ENCODE measurements at places on chromosomes 12 and 14. TPM values are rescaled to one million over a fixed set of nuclear protein-coding genes. Genes with fewer than 3 reads are reported as not detected.

Gene L3HYPDH
- 50.0 TPM for polyA plus RNA-seq

Gene NOVA1
- 19.6 TPM for polyA plus RNA-seq

DNA sequence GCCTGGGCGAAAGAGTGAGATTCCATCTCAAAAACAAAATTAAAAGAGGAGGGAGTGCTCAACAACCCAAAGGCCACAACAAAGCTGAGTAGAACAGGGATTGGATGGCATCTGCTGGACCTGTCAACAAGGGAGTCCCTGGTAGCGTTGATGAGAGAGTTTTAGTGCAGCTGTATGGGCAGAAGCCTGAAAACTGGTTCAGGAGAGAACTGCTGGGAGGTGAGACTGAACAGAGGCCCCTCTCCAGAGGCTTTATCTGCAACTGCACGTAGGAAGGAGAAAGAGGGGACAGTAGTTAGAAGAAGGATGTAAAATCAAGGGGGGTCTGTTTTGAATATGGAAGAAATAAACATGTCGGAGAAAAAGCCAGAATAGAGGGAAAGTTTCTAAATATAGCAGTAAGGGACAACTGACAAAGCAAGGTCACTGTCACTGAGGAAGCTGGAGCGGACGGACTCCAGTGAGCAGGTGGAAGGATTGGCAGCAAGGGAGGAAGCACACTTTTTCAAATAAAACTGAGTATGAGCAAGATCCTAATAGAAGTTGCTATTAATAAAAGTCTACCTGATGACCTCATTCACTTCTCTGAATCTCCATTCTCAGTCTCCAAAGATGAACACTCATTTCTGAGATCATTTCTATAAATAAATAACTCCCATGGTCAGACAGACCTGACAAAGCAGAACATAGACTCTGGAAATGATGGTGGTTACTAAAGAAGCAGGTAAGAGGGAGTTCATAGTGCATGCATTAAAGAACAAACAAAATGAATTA, 11.8 kb upstream of the ATF1 start:
- no peak for DNase-seq

DNA sequence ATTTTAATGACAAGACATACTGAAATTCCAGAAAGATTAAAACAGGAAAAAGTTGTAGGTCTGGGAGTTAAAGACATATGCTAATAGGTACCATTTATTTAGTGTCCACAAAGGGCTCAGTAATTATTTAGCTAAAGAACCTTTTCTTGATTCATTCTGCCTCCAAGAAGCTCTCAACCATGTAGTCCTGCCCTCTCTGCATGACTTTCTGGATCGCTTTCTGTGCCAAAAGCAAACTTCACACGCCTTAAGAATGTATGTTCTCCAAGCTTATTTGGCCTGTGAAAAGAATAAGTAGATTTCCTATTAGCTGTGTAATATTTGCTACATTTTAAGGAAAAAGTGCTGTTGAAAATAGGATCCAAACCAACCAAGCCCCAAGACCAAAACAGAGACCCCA, 291.7 kb downstream of the C12orf75 start:
- no peak for DNase-seq

GRCh38 chr12:10673659-10674384, at the start of gene STYK1:
Gene STYK1, minus strand, starts transcription at chr12:10674052. Its CDS starts 39,434 bp downstream, at chr12:10634618.
- DNase-seq = peak; percentile 32

DNA sequence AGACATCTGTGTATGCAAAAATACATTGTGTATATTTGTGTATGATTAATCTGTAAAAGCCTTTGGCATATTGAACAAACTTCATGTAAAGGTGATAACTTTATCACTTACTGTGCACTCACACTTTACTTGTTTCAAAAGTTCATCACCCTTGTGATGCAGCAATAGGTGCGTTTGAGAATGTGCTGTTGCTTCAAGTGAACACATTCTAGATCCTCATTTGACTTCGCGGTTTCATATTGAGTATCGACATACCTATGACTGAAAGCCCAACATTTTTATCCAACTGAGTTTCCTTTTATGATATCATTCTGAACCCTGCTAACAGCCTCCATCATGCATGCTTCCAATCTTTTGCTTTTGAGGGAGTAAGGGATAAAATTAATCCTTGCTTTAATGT, 1086.9 kb downstream of the TMEM121 start:
- DNase-seq = no peak

GRCh38 chr12:116687888-116688287, 50.0 kb downstream of the SPRING1 start:
- DNase-seq = no peak

- DNase-seq = no peak
Observed at GRCh38 chr12:27967551-27968054, 4.9 kb downstream of the PTHLH start.

- no peak for DNase-seq
Observed at GRCh38 chr12:78209846-78210505, 379.3 kb downstream of the NAV3 start.

DNA sequence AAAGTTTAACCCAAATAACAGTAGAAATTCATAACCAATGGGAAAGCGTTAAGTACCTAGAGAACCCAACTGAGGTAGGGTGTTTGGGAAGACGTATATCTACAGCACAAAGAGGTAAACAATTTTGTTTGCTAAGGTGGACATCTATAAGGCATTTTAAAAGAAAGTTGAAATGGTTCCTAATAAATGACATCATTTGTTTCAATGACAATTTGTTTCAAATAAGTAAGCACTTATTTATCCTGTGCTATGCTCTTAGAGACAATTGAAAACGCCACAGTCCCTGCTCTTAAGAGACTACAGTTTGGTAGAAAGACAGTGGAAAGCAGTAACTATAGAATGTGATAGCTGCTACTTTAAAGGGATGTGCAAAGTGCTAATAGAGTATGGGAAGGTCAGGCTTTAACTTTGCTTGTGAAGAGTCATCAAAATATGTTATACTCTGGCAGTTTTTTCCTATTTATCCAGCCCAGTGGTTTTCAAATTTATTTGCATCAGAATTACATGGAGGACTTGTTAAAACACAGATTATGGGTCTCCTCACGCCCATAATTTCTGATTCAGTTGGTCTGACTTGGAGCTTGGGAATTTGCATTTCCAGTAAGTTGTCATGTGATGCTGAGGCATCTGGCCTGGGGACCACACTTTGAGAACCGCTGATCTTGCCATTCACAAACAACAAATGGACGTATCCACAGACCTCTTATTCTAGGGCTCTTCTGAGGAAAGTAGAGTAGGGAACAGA, 19.6 kb upstream of the SMCO2 start:
- no peak for DNase-seq

GRCh38 chr12:98418357-98419075, 96.9 kb upstream of the TMPO start:
- peak; percentile 69 for DNase-seq

DNA sequence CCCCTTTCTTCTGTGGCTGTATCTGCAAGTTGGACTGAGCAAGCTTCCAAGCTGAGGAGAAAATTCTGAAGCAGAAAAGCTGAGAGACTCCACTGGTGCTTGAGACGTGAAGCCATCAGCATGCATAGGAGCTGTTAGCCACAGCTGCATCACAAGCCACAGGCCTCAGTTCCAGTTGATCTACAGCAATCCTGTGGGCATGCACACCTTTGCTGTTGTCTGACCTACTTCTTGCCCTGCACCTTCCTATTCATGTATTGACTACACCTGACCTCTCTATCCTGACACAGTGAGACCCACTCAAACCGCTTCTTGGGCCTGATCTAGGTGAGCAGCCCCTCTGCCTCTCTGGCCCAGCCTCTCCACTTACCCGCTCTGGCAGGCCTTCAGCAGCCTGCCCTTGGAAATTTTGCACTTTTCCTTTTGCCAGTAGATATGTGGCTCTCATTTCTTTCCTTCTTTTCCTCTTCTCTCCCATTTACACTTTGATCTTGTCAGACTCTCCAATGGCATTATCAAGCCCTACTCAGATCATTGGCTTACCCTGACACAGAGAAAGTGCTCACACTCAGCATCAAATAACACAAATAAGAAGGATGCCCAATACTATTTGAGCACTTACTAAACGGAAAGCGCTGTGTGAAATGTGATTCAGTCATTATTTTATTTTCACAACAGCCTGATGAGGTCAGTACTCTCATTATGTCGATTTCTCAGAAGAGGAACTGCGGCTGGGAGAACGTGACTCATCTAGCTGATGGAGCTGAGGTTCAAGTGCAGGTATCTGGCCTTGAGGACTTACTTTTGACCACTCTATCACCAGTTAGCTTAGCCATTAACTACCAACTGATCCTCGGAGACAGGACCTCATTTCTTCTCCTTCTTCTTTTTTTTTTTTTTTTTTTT, 21.9 kb upstream of the PTGR2 start:
- DNase-seq = no peak

DNA sequence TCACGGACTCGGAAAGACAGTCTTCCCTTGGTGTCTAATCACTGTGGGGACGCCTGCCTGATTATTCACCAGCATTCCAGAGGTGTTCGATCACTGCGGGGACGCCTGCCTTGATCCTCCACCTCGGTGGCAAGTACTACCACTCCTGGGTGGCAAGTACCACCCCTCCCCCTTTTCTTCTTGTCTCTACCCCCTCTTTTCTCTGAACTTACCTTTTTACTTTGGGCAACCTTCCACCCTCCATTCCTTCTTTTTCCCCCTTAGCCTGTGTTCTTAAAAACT, 12.0 kb upstream of the LGMN start:
- no peak for DNase-seq

- DNase-seq = no peak
Observed at GRCh38 chr14:64953310-64953654, 10.7 kb upstream of the GPX2 start.

DNA sequence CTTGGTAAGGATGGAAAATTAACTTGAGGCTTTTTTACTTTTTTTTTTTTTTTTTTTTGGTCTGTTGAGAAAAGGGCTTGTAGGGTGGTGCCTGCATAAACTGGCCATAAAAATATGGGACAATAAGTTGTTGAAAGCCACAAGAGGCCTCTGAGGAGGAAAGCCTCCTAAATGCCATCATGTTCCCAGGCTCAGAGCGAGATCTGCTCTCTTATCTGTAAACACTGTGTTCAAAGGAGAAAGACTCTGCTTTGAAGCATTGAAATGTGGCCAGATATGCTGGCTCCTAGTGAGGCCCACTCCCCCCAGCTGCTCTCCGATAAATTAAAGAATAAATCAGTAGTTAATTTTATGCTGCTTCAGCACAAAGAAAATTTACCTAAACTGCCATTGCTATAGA, 504.9 kb downstream of the DIO2 start:
- peak; percentile 5 for DNase-seq
